NCI-H2029 treated with DMSO at 0.1 percent for 48 hours (cell line): ENCODE measurements at places on chromosomes 4 and X.

GRCh38 chrX:19326567-19326966, 17.2 kb upstream of the PDHA1 start:
- no peak for DNase-seq

DNA sequence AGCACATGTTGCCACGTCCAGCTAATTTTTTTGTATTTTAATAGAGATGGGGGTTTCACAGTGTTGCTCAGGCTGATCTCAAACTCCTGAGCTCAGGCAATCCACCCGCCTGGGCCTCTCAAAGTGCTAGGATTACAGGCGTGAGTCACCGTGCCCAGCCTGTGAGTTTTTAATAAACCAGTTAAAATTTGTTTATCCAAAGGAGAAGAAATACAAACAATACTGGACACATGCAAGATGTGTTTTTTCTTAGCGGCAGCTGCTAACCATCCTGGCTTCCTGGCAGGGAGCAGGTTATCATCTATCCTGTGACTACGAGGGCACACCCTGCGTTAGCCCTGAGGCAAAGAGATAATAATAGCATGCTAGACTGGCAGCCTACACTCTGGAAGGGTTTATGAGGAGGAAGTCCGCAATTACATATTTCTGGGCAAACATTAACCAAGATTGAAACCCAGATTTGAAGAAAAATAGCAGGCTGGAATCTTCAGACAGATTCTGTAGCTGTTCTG, 191.4 kb downstream of the SPRY1 start:
- DNase-seq: no peak

GRCh38 chr4:137881641-137882040, 349.3 kb upstream of the PCDH18 start:
- no peak for DNase-seq

DNA sequence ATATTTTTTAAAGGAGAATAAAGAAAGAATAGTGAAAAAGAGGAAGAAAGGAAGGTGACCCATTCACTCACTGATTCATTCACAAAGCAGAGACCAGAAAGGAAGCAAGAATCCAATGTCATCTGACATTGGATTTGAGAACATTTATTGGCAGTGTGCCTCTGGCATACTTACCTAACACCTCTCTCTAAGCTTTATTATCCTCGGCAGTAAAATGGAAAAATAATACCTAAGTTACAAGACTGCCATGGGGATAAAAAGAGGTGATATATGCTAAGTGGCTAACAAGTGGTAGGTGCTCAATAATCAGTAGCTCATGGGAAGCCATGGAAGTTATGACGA, 41.6 kb upstream of the PPARGC1A start:
- DNase-seq: no peak

- no peak for DNase-seq
These were observed 790.3 kb upstream of the HTR2C start for GRCh38 chrX:113793563-113793962.

- DNase-seq: no peak
These were observed 31.7 kb downstream of the RBBP7 start for GRCh38 chrX:16838202-16839066.

- peak; percentile 18 for DNase-seq
These were observed 2.3 kb downstream of the PGRMC2 start for GRCh38 chr4:128285085-128285997.

DNA sequence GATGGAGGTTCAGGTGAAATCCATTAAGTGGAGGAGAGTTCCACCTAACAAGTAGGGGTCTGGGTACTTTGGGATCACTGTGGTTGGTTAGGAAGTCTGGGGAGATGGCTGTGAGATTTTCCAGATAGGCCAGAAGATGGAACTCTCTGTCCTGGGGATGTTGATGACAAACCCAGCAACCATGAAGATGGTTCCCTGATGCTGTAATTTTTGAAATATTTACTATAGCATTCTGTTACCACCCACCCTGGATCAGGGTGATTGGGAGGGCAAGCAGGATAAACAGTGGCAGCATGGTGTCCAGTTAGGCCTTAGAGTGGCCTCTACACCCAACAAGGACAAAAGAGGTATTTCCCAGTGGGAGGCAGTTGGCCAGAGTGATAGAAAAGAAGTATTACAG, 15.9 kb upstream of the NELFA start:
- DNase-seq: no peak

GRCh38 chrX:41634284-41634683, 54.5 kb upstream of the GPR34 start:
- DNase-seq: no peak

- no peak for DNase-seq
These were observed 575 bp downstream of the SLC25A6 start for GRCh38 chrX:1391370-1391706.

GRCh38 chr4:147994076-147994475, 262.2 kb downstream of the ARHGAP10 start:
- no peak for DNase-seq

- no peak for DNase-seq
These were observed 119.4 kb downstream of the FANCB start for GRCh38 chrX:14753441-14753840.

DNA sequence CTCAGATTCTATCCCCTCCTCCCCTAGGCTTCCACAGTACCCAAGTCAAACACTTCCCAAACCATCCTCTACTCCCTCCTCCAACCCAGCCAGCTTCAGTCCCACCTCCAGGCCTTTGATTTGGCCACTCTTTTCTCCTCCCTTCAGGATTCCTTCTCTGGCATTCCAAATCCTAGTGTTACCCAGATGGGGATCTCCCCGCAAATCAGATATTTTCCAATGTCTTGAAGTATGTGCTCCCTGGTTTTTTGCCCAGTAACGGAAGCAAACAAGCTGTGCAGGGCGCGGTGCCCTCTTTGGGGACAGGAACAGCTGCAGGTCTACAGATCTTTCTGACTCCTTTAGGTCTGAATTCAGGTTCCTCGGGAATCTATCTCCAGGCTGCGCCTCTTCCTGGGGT, 2.2 kb upstream of the SYN1 start:
- no peak for DNase-seq

DNA sequence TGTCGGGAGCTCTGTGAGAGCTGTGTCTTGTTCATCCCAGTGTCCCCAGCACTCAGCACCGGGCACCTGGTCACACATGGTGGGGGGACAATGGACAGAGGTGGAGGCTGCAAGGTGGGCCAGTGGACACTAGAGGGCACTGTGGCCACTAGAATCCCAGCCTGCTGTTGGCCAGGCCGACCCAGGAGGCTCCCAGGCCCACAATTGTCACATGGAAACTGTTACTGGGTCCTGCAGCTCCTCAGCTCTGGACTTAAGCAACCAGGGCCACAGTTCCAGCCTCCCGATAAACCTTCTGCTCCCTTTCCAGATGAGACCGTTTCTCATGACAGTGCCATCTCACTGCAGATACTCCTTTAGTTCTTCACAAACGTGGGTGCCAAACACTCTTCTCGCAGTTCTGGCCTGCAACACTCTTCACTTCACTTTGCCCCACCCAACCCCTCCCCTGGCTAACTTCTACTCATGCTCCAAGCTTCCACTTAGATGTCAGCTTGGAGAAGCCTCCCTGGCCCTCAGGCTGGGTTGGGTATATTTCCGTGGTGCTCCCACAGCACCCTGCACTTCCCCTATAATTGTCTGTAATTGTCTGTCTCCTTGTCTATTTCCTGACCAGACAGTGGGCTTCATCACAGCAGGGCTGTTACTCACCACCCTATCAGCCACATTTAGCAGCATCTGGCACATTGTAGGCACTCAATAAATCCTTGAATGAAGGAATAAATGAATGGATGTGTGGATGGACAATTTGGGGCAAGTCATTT, 3.5 kb upstream of the IQSEC2 start:
- DNase-seq: no peak

DNA sequence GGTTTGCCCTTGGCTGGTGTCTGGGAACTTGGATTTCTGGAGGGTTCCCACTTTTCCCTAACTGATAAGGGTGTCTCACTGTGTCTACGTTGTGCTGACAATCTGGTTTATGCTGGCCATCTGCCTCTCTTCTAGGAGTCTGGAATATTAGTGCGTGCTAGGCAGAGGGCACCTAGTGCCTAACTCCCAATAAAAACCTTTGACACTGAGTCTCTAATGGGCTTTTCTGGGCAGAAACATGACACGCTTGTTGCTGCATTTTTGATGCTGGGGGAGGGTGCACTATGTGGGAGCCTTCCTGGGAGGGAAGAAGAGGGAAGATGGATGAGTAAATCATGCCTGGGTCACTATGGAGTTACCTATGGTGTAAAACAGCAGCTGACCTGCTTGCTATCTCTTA, 16.3 kb upstream of the ZNF41 start:
- no peak for DNase-seq
